Neural crest cell (in vitro differentiated cells): ENCODE measurements at places on chromosomes 2 and 18.

DNA sequence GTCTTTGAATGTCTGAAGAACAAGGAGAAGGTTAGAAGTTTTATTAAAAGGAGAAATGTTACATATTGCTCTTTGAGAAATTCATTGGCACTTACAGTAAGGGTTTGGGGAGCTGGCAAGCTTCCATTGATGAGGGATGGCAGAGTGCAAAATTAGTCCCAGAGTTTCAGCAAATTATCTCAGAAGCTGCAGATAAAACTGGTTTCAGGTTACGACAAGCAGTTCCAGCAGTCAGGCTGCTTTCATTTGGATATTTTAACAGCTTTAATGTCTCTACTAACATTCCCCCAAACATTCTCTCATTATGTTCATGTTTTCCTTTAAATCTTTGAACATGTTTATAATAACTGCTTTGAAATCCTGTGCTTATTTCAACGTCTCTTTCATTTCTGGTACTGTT, 153.1 kb downstream of the TTC27 start:
- DNase-seq: no peak

DNA sequence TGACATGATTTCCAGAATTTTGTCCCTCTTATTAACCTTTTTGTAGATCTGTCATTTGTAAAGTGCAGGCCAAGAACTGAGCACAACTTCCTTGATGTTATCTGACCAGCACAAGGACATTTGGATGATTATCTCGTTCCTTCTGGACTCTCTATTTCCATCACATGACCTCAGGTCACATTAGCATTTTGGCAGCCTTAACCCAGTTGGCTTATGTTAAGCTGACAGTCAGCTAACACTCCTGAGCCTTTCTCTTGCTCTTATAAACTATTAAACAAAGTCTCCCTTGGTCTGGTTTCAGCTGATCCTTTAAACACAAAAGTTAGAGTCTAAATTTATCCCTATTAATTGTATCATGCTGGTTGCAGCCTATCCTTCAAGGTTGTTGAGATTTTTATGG, 167.2 kb upstream of the RBBP8 start:
- DNase-seq: no peak

- DNase-seq: no peak
Measured at GRCh38 chr2:60140185-60140584, 413.3 kb downstream of the BCL11A start.

DNA sequence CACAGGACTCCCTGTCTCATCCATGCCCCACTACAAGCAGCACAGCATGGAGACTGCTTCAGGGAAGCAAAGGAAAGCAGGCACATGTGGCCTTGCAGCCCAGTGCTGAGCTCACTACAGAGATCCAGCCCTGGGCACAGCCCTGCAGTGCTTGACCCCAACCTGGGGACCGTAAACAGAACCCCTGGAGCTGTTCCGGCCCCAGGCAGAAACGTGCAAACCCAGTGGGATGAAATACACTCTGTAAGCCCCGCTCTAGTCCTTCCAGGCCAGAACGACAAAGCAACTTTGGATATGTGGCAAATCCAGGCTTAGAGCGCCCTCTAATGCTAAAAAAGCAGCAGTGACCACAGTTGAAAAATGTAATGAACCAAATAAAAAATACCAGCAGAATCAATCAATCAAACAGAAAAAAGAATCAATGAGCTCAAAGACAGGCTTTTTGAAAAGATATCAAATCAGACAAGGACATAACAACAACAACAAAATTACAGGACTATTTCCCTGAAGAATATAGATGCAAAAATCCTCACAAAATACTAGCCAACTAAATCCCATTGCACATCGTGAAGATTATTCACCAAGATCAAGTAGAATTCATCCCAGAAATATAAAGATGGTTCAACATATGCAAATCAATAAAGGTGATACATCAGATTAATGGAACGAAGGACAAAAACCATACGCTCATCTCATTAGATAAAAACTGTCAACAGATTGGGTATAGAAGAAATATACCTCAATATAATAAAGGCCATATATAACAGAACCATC, 45.6 kb downstream of the ZNF519 start:
- peak; percentile 26 for DNase-seq

GRCh38 chr2:37529830-37530415, 141.5 kb downstream of the CDC42EP3 start:
- no peak for DNase-seq

- DNase-seq: no peak
Measured at GRCh38 chr2:15307526-15307925, 253.6 kb downstream of the NBAS start.

- DNase-seq: no peak
Measured at GRCh38 chr2:177075254-177075653, 137.3 kb upstream of the HNRNPA3 start.

DNA sequence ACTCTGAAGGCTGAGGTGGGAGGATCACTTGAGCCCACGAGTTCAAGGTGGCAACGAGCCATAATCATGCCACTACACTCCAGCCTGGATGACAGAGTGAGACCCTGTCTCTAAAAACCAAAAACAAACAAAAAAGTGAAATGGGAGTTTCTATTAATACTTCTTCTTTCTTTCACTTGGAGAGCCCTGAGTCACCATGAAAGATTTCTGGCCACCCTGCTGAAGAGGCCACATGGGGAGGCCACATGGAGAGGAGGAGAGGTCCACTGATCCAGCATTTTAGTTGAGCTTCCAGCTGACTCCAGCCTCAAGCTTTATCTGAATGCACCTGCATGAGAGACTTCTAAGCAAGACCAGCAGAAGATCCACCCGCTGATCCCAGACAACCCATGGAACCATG, 74.2 kb upstream of the LAPTM4A start:
- no peak for DNase-seq

DNA sequence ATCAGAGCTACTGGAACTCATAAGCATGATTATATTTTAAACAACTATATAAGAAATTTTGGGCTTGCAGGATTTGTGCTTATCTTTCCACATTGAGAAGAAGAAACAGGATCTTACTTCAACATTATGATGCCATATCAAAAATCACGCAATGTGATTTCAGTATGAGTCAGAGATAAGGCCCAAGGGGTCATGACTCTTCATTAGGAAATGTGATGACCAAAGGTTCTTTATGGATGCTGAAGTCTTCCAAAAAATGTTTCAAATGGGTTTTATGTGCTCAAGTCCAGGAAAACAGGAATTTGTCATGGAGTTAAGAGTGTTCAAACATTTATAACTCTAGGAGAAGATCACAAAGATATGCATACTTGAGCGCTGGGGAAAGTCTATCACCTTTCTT, 7.8 kb upstream of the SERPINB2 start:
- no peak for DNase-seq

DNA sequence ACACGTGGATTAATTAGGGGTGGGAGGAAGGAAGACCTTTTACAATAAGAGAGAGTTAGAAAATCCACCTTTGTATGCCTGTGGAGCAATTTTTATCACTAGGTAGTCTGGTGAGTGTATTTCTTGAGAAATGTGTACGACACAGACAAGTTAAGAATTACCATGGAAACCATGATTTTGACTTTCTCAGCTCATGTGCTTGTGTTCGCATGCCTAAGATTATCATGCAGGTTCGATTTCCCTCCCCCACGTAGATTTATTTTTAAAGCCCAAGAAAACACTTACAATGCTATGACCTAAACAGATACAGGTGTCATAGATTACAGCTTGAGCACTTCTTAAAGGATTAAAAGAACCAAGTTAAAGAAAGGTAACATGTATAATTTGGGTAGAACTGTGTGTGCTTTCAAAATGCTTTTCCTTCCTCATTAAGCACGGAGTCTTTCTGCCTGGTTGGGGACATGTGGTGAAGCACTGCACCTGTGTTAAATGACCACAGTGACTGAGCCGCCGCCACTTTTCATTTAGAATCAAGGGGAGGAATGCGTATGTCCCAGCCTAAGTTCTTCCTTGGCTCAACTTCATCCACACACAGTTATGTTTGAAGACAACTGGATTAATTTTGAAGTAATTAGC, 16.6 kb downstream of the SERTAD2 start:
- DNase-seq: no peak

GRCh38 chr2:10892796-10893350, 18.9 kb upstream of the KCNF1 start:
- DNase-seq: no peak

DNA sequence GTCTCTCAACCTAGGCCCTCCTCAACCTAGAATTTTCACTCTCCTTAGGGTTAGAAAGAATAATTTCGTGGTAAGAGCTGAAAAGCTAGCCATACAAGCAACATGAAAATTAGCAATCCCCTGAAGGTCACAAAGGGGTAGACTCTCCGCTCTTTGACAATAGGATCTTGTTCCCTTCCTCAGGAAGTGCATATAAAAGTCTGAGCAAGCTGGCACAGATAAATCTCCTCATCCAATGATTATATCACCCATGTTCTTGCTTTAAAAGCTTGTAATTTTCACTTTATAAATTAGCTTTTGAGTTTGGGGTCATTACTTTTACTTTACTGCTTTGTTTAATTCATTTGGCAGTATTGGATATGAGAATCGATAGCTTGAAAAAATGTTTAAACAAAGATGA, 852.3 kb upstream of the CRIM1 start:
- DNase-seq: no peak

- no peak for DNase-seq
Measured at GRCh38 chr2:220276741-220277444, 649.5 kb downstream of the SLC4A3 start.

DNA sequence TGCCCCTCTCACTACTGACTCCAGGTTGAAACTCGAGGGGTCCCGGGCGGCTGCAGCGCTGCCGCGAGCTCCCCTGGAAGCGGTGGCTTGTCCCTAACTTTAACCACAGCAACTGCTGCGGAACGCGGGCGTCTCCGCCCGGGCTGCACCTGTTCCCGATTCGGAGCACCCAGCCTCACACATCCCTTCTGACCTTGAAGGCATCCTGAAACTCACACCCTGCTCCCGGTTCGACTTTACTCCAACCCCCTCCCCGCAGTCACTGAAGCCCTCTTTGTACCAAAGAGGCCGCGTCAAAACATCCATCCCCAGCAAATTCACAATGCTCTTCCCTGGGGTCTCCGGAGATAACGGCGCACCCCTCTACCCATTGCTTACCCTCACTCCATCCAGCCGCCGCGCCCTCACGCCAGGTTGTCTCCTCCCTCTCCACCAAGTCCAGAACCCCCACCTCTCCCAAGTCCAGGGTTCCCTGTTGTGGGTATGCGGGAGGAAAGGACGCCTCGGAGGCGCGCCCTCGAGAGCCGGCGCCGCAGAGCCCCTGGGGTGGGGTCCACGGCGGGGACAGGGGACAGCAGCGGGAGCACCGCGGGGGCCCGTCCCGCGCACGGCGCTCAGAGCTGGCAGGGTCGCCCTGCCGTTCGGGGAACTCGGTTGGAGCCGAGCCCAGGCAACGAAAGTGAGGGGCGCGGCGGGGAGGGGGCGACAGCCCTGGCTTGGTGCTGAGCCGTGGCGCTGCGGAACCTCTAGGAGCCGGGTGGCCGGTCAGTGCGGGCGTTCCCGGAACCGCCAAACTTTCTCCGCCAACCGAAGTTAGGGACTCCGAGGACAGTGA, 934 bp downstream of the MYO5B start:
- DNase-seq: no peak

GRCh38 chr2:85893428-85894258, 4.9 kb upstream of the ST3GAL5 start:
- no peak for DNase-seq

DNA sequence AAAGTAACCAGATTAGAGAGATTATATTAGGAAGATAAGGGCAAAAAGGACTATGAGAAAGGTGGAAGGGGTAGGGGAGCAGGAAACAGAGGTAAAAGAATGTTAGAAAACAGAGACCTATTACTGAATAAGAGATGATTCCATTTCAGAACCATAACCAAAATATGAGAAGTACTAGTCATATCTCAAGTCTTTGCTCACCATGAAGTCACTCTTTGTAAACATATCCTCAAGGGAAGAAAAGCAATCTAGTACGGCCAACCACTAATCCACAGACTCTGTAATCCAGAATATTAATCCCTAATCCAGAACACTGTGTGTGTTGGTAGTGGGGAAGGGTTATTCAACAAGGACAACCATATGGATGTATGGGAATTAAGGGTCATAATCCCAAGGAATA, 92.0 kb downstream of the CDCA7 start:
- no peak for DNase-seq

DNA sequence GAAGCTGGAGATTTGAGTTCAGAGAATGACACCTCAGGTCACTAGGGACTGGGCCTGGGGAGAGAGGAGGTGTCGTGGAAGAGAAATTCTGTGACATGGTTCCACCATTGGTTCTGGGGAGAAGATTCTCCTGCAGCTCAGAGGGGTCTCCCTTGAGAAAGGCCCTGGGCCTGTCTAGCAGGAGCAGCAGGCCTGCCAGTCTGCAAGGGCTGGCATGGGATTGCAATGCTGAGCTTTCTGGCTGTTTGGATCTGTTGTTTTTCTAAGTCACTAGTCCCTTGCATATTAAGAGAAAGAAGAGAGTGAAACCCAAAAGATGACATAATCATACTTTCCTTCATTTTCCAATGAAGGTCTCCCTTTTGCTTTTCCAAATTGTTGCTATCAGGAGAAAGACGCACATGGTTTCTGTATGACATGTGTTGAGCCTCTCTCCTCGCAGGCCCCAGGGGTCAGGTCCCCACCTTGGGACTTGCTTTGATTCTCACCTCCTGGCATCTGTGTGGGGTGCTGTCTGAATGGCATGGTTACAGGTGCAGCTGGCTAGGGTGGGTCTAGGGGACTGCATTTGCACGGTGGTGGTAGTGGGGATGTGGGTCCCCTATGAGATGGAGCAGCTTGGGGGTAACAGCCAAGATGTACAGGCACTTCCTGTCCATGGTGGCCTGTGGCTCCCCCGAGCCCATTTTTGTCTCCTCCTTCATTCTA, 117.8 kb downstream of the GLI2 start:
- DNase-seq: no peak

GRCh38 chr18:32750328-32750727, 22.5 kb downstream of the KLHL14 start:
- DNase-seq: no peak

DNA sequence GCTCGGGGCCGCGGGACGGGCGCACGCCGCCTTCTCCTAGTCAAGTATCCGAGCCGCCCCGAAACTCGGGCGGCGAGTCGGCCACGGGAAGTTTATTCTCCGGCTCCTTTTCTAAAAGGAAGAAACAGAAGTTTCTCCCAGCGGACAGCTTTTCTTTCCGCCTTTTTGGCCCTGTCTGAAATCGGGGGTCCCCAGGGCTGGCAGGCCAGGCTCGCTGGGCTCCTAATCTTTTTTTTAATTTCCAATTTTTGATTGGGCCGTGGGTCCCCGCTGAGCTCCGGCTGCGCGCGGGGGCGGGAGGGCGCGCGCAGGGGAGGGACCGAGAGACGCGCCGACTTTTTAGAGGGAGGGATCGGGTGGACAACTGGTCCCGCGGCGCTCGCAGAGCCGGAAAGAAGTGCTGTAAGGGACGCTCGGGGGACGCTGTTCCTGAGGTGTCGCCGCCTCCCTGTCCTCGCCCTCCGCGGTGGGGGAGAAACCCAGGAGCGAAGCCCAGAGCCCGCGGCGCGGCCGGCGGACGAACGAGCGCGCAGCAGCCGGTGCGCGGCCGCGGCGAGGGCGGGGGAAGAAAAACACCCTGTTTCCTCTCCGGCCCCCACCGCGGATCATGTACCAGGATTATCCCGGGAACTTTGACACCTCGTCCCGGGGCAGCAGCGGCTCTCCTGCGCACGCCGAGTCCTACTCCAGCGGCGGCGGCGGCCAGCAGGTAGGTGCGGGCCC, 617 bp downstream of the FOSL2 start:
- DNase-seq: peak; percentile 31
